Stimulated activated CD8-positive, alpha-beta memory T cell treated with anti-CD3 and anti-CD28 coated beads, Interleukin-12 subunit alpha, Interleukin-12 subunit beta, amount 100 ng/mL, for 1 hour (primary cell): ENCODE measurements at places on chromosomes 2 and 18.

DNA sequence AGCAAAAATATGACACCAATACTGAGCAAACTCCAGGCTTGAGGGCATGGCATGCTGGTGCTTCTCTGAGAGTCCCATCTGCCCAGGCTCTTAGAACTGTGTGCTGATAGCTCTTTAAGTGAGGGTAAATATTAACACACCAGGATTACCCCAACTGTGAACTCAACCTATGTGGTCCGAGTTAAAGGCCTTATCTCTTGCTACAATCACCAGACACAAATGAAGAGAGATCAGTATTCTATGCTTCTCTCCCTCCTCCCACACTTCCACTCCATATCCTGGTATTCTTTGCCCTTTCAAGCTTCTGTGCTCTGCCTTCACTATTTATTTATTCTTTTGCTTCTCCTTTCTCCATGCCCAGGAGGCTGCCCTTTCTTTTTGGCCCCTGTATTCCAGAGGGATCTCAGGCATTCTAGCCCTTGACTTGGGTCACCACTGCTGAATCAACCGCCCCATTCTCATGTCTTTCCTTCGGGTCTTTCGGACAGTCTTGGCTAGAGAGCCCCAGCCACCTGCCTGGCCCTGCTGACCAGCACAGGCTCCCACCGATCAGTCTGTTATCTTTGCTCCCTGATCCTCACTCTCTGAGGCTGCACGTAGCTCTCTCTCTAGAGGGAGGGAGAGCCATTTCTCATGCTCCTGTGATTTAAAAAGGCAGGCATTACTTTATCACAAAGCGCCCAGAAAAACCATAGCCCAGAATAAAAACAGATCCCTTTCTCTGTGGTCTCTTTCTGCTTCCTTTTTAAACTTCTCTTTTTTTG, 17.2 kb upstream of the HK2 start:
- DNase-seq = no peak

DNA sequence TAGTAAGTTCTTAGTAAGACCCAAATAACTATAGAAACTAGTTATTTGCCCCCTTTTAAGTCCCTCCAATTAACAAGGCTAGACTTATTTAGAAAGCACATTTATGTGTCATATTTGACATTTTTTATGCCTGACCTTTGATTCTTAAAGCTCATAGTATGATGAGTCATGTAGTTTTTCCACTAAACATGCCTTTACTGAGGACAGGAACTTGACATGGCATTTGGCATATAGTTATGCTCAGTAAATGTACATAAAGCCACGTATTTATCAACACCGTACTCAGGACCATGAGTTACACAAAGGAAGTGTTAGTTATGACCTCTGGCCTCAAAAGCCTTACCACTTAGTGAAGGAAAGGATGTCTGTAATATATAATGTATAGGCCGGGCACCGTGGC, 78.9 kb downstream of the GNAL start:
- DNase-seq = no peak

DNA sequence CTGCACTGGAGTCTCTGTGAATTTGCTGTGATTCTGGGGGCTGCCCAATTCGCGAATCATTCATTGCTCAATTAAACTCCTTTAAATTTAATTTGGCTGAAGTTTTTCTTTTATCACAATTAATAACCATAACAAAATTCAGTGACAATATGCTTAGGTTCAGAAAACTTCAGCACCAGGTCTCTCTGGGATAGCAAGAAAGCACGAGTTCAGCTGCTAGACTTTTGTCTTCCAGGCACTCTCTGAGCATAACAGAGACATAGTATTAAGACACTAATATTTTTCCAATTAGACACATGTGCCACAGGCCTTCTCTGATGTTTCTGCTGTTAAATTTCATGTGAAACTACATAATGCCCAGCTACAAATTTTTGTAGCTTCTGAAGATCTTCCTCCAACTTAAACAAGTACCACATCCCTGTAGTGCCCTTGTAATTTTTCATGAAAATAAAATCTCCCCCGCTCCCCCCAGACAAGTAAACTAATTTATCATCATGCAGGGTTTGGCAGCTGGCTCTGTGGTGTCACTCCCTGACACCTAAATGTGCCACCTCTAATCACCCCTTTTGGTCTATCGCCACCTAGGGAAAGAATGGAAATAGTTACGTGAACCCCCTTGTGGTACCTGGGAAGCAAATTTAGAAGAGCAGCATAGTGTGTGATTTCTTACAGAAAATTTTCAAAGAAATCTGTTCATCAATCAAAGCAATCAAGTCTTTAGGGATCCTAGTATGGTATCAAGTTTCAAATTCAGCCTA, 94.1 kb downstream of the CSRNP3 start:
- DNase-seq = no peak

DNA sequence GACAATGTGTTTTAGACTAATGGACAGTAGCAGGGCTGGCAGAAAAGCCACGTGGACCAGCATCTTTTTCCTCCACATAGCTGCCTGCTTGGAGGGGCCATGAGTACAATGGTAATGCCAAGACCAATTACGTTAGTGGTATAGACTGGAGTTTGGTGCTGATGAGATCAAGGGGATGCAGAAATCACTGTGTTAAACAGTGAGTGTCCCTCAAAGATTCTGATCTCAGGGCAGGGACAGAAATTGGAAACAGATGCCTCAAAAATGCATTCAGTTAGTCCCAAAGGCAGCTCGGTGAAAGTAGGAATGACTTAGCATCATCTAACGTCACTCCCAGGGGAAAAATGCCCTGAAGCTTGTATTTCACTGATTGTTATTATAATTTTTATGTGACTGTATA, 72.4 kb downstream of the SLC16A14 start:
- no peak for DNase-seq

DNA sequence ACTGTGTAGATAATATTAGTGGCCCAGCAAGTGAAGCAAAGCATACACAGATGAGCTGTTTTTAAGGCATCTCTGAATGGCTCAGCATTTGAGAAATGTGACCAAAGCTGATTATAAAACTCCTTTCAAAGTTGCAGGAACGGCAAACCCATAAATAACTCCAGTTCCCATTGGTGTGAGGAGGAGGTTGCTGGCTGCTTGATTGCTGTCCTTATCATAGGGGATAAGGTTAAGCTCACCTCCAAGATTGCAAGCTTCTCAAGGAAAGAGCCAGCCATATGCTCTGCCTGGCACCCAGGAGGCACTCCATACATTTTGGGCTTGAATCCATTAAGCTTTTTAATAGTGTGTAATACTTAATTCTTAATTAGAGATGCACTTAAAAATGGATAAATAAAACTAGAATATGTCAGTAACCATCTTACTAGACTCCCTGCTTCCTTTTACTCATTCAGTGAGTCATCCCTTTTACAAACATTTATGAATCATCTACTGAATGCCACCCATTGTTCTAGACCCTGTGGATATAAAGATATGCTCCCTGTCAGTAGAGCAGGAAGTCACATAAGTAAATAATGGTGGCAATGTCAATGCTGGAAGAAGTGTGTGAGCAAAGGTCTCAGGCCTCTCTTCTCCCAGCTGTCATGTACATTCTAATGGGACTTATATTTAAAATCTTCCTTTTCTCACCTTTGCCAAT, 99.3 kb downstream of the SPATS2L start:
- DNase-seq = no peak

- DNase-seq = no peak
Observed at GRCh38 chr2:19209575-19210341, 148.7 kb downstream of the OSR1 start.

GRCh38 chr2:177579486-177580036, 187.0 kb downstream of the AGPS start:
- DNase-seq = no peak

DNA sequence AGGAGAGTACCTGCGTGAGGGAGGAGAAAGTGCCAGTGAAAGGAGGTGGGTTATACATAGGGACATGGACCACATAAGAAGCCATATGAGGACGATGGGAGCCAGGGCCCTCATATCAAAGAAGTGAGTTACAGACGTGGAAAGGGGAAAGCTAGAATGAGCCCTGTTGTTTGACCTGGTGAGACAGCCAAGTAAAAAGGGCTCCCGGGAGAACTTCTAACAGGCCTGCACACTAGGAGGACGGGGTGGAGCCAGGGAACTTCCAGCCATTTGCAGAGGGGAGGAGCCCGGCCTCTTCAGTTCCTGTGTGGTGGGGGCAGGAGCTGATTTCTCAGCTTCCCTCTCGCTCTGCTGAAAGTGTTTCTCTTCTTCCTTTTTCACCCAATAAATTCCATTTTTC, 84.1 kb upstream of the SLC66A3 start:
- DNase-seq = no peak

- no peak for DNase-seq
Observed at GRCh38 chr2:238242731-238243495, 3.1 kb upstream of the HES6 start.

DNA sequence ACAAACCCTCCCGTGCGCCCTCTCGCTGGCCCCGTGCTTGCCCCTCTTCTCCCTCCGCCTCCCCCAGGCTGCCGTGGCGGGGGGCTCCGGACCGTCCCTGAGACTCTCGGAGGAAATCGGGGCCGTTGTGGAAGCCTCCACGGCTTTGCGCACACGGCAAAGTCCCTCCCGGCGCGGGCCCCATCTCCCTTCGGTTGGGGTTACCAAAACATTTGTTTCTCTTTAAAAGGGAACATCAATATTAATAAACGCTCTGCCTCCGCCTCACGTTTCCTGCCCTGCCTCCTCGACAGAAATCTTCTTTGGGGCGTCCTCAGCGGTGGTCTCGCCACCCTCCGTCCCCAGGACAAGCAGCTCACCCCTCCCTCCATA, 3.8 kb downstream of the PAX3 start:
- DNase-seq = no peak

DNA sequence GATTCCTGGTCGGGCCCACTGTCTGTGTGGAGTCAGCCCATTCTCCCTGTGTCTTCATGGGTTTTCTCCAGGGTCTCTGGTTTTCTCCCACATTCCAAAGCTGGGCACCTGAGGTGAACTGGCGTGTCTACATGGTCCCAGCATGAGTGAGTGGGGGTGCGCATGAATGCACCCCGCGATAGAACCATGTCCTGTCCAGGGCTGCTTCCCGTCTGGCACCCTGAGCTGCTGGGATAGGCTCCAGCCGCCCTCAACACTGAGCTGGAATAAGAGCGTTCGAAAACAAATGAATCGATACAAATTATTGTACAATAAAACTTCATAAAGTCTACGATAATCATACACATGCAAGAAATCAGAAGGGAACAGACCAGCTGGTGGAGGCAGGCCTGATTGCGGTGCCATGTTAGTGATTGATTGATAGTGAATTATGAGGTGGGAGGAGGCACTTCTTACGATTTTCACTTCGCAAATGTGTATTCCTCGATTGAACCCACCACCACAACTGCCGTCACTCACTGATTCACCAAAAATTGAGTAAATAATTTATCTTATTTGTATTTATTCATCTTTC, 186.6 kb downstream of the MGAT5 start:
- DNase-seq = no peak

GRCh38 chr2:152456262-152456661, 121.3 kb downstream of the FMNL2 start:
- no peak for DNase-seq
